Stimulated activated CD4-positive, alpha-beta T cell treated with anti-CD3 and anti-CD28 coated beads, TNF-alpha, amount 100 ng/mL, for 1 hour (primary cell): ENCODE measurements at places on chromosomes 6 and 20.

- DNase-seq = no peak
Observed at GRCh38 chr6:71229477-71229876, 59.1 kb upstream of the OGFRL1 start.

- DNase-seq = no peak
Observed at GRCh38 chr20:23602699-23603098, 3.0 kb downstream of the CST9 start.

DNA sequence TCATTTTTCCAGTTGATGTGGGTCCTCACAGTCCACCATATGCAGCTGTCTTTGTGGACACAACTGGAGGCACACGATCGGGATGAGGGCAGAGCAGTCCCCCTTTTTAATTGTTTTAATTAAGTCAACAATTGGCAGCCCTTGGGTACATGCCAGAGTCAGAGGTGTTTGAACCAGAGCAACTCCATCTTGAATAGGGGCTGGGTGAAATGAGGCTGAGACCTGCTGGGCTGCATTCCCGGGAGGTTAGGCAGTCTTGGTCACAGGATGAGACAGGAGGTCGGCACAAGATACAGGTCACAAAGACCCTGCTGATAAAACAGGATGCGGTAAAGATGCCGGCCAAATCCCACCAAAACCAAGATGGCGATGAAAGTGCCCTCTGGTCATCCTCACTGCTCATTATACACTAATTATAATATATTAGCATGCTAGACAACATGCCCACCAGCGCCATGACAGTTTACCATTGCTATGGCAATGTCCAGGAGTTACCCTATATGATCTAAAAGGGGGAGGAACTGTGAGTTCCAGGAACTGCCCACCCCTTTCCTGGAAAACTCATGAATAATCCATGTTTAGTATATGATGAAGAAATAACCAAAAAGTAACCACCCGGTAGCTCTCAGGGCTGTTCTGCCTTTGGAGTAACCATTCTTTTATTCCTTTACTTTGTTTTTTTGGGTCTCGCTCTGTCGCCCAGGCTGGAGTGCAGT, 31.8 kb upstream of the BLCAP start:
- DNase-seq = no peak

GRCh38 chr6:127566119-127566518, 10.9 kb upstream of the C6orf58 start:
- no peak for DNase-seq

- no peak for DNase-seq
Observed at GRCh38 chr20:58005581-58006345, 222.7 kb downstream of the ANKRD60 start.

GRCh38 chr6:129871221-129871620, 10.1 kb upstream of the TMEM244 start:
- DNase-seq = no peak

- DNase-seq = no peak
Observed at GRCh38 chr20:63587776-63588591, 13.9 kb upstream of the HELZ2 start.

GRCh38 chr6:37289931-37290330, 32.0 kb upstream of the TMEM217 start:
- no peak for DNase-seq

GRCh38 chr6:127403636-127404035, 55.6 kb downstream of the KIAA0408 start:
- DNase-seq = no peak

DNA sequence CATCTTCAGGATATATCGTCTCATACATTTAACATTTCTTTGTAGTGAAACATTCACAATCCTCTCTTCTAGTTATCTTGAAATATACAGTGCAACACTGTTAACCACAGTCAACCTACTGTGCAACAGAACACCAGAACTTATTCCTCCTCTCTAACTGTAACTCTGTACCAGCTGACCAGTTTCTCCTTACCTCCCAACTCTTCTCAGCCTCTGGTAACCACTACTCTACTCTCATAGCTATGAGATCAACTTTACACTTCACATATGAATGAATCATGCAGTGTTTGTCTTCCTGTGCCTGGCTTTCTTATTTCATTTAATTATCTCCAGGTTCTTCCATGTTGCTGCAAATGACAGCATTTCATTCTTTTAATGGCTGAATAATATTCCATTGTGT, 337.6 kb downstream of the BTBD9 start:
- DNase-seq = no peak

GRCh38 chr20:19067986-19068385, 144.5 kb upstream of the SLC24A3 start:
- no peak for DNase-seq

DNA sequence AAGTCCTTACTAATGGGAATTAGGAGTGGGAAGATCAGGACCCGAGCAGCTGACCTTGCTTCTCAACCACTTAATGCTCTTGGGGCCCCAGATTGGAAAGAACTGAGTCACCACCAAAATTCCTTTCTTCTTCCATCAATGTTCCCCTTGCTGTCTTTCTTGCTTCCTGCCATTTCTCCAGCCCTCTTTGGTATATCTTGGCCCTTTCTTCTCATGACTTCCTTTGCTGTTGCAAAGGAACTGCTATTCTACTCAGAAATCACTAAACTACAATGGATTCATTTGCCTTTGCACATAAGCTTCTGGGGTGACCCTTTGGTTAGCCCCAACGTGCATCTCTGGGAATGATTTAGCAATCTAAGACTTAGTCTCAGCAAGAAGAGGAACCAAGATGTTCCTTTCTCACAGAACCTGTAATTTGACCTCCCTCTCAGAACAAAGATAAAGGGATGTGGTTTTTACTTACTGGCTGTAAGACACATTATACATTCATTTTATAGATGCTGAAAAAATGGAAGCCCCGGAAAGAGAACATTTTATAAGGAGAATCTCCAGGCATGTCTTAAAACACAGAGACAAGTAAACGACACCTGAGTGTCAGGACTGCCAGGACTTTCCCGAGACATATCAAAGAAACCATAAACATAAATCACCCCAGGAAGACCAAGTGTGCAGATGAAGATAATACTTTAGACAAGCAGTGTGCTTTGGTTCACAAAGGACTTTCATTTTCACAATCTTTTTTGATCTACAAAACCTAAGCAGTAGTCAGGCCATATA, 99.0 kb upstream of the TNFAIP3 start:
- no peak for DNase-seq

DNA sequence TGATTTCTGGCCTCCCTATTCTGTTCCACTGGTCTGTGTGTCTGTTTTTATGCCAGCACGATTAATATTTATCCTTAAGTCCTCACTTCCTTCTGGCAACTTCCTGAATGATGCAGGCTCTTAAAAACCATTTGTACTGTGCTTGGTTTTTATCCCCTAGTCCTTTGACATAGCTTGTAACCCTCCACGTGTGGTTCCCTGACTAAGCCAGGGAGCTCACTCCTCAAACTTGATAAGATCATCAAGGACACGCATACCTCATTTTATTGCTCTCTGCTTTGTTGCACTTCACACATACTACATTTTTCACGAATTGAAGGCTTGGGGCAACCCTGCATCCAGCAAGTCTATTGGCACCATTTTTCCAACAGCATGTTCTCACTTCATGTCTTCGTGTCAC, 166.4 kb upstream of the UST start:
- DNase-seq = no peak

DNA sequence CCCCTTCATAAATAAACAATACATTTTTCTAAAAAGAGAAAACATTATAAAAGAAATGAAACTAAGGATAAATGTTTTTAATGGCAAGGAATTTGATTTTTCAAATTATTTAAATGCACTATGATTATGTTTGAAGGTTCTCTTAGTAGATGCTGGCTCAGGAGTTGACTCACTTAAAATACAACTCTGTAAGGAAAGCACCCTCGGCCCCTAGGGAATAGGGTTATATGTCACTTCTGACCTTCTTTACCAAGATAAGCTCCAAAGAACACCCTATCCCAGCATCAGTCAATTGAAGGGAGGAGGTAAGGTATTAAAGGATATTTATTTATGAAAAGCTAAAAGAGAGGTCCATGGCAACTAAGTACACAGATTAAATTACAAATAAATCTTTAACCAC, 6.8 kb downstream of the SNAP91 start:
- DNase-seq = no peak

GRCh38 chr6:5941188-5941587, 65.5 kb downstream of the NRN1 start:
- DNase-seq = no peak

GRCh38 chr20:46363874-46364669, 42.3 kb downstream of the ELMO2 start:
- DNase-seq = peak; percentile 62

DNA sequence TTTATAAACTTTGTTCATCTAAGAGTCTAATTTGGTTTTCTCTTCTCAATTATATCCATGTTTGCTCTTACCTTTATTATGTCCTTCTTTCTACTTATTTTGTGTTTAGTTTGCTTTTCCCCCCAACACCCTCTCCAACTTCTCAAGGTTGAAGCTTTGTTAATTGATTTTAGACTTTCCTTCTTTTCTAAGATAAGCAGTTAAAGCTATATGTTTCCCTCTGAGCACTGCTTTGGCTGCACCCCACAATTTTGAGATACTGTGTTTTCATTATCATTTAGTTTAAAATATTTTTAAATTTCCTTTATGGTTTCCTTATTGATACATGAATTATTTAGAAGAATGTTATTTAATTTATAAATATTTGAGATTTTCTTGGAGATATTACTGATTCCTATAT, 13.9 kb upstream of the BEND6 start:
- no peak for DNase-seq

- DNase-seq = peak; percentile 85
Observed at GRCh38 chr6:30489081-30490025, at the start of gene HLA-E. HLA-E (plus strand) TSS chr6:30489509; CDS start chr6:30489532, 23 bp downstream.
